Upper lobe of left lung (tissue), 6 donors: ENCODE measurements at places on chromosomes 4 and X. TPM values are rescaled to one million over a fixed set of nuclear protein-coding genes. Genes with fewer than 3 reads are reported as not detected.

GRCh38 chr4:94649381-94650133 lies 108.2 kb upstream of the BMPR1B start:
- DNase-seq: no peak

Gene TNIP3
- total RNA-seq: 0.89 TPM

GRCh38 chrX:57929373-57929772 lies 19.1 kb upstream of the ZXDA start:
- no peak for DNase-seq

DNA sequence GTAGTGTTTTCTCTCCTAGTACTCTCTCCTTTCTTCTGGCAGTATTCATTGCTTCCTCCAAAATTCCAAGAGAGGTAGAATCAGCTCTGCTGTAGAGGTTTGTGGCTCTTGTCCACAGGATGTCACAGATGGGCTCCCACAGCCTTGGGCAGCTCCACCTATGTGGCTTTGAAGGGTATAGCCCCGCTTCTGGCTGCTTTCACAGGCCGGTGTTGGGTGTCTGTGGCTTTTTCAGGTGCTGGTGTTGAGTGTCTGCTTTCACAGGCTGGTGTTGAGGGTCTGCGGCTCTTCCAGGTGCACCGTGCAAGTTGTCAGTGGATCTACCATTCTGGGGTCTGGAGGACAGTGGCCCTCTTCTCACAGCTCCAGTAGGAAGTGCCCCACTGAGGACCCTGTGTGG lies 7.9 kb upstream of the AADAT start:
- no peak for DNase-seq

Gene SMIM31
- total RNA-seq: not detected

Gene FOXR2
- not detected for total RNA-seq

DNA sequence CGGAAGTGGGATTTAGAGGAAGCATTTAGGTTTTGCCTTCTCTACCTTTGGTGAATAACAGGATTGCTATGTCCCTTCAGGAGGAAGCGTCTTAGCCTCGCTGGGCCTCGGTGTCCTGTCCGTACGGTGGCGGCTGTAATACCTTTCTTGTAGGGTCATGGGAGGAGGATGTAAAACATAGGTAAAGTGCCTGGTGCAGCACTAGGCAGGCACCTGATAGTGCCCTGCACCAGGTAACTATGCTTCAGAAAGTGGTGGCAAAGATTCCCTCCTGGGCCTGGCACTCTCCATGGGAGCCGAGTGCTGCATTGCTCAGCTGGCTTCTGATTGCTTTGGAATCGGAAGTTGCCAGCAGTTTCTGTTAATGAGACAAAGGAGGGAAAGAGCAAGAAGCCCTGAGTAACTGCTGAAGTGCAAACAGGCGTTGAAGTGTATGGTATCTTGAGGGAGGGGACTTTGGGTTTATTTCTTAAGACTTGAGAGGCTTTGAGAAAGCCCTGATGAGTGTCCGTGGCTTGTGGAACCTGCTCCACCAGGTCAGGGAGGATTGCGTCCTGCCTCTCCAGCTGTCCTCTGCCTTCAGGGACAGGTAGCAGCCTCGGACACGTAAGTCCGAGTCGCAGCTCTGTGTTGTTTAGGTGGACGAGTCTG lies 45.8 kb downstream of the TBC1D14 start:
- no peak for DNase-seq

DNA sequence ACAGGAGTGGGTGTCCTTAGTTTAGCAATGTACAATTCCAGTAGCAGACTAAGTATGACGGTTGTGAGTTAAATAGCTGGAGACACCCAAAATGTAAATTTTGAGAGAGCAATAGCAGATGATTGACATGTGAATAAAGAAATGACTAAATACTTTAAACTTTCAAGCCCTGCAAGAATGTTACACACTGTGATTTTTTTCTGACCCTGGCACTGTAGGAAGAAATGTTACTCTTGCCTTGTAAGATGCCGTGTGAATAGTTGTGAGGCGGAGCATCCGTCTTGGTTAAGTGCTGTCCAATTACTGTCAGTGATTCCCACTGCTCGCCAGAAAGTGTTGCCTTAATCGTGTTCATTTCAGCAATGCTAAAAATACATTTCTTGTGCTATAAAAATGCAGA lies 1248.1 kb downstream of the RAPGEF2 start:
- no peak for DNase-seq

Gene SUPT20HL2
- total RNA-seq: not detected

Gene GIMD1
- total RNA-seq: not detected

Gene C4orf36
- 1.1 TPM for total RNA-seq

GRCh38 chr4:158870282-158870625 lies 101.4 kb downstream of the FNIP2 start:
- no peak for DNase-seq

GRCh38 chr4:158785718-158786117 lies 16.9 kb downstream of the FNIP2 start:
- no peak for DNase-seq

Gene SPANXB1
- total RNA-seq: not detected

- DNase-seq: no peak
Observed at GRCh38 chr4:147826288-147826646, 94.4 kb downstream of the ARHGAP10 start.

Gene RAI2
- total RNA-seq: 20.8 TPM

GRCh38 chr4:87669373-87669772 lies 19.3 kb downstream of the DMP1 start:
- DNase-seq: no peak

Gene NDNF
- total RNA-seq: 137 TPM

Gene ARSJ
- total RNA-seq: 29.3 TPM

Gene PPP4R3C
- not detected for total RNA-seq

DNA sequence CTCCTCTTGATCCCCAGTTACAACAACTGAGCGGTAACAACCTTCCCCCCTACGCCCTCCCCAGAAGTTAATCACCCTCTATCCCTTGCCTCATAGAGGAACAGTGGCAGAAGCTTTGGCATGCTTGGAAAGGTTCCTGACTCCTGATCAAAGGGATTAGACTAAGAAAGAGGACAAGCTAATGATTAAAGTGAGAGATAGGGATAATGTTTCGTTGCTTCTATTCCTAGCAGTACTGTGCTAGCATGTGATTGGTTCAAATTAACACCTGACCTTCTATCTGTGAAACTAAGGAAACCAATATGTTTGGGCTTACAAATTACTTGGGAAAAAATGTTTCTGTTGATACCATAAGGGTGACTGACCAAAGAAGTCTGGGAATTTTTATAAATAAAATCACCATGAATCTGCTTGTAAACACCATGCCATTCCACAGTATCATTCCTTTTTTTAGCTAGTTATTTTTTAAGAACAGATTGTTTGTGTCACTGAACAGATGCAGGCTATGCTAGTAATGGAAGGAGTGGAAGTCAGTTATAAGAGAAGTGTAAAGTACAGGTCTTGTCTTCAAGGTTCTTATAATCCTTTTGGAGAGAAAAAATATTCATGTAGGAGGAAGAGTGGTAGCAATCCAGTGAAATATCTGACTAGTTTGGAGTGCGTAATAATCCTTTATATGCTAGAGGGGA lies 11.3 kb upstream of the ATP1B4 start:
- DNase-seq: no peak

- no peak for DNase-seq
Observed at GRCh38 chr4:114921191-114921590, 192.2 kb downstream of the NDST4 start.

DNA sequence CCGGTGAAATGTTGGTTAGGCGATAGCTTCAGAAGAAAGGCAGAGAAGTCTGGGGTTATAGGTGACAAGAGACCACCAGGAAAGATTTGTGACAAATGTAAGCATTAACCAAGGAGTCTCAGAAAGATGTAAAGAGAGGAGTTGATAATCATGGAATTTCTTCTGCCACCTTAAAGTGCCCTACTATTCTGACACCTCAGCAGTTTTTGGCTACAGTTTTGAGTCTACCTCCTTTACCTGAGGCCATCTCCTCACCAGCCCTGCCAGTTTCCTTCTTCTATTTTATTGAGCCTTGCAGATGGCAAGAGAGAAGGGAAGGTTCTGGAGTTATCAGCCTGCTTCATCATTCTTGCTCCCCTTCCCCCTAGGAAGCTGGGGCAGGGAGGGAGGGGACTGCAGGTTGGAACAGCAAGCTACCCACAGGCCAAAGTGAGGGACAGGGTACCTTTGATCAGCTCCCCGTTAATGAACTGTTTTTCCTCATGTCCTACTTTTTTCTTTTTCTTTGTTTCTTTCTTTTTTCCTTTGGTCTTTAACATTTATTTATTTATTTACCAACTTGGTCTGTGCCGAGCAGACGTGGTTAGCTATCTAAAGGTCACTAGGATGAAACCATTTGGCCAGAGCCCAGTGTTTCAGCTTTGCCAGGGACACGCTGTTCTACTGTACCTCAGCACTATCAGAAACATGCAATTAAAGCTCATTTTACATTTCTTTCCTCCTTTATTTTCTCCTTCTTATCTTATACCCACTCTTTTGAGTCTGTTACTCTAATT lies 438.7 kb upstream of the AR start:
- DNase-seq: no peak

- no peak for DNase-seq
Observed at GRCh38 chrX:71640002-71640401, 21.7 kb upstream of the CXCR3 start.

Gene FGF2
- total RNA-seq: 10.0 TPM

DNA sequence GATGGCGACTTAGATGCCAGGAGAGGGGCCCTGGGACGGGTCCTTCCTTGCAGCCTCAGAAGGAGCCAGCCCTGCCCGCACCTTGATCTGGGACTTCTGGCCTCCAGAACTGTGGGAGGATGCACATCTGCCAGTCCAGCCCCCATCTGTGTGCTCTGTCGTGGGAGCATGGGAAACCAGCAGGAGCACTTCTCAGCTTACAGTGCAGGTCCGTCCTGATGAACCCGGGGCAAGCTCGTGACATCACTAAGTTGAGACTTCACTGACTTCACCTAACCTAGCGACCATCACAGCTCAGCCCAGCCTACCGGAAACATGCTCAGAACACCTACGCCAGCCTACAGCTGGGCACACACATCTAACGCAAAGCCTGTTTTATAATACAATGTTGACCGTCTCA lies 38.1 kb downstream of the ABLIM2 start:
- no peak for DNase-seq

Gene MRPL1
- total RNA-seq: 13.6 TPM

DNA sequence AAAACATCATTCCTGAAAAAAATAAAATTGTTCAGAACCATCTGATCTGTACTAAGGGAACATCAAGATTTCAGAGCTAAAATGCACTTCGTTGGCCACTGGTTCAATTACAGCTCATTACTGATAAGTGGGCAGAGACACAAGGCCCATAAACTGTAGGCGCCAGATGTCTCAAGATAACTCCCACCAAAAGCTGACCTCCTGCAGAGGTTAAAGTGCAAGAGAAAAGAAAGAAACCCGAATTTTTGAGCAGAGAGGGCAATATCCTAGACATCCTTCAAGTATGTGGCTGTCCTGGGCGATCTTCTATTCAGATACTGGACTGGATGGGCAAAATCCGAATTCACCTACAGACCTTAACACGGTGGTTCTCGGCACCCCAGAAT lies 660 bp downstream of the GEMIN8 start:
- DNase-seq: no peak
